ENCODE measurements at places on chromosomes 1 and 21.

DNA sequence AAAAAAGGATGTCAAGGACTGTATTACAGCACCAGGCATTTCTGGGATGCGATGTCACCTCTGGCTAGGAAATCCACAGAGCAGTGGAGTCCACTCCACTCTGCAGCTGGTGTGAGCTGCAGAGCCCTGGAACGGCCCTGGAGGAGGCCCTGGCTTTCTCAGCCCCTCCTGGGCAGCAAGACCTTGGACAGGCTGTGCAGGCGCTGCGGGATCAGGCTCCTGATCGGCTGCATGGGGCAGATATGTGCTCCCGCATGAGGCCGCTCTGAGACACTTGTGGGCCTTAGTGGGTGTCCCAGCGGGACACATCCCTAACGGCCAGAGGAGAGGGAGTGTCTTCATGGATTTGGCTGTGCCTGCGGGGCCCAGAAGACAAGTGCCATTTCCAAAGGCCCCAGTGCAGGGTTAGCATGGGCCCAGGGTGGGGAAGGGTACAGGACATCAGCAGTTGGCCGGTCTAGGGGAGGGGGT lies 6.2 kb downstream of the DNMT3L start:
- no peak for DNase-seq

GRCh38 chr1:227094249-227094966 lies 154.3 kb downstream of the COQ8A start:
- no peak for DNase-seq

DNA sequence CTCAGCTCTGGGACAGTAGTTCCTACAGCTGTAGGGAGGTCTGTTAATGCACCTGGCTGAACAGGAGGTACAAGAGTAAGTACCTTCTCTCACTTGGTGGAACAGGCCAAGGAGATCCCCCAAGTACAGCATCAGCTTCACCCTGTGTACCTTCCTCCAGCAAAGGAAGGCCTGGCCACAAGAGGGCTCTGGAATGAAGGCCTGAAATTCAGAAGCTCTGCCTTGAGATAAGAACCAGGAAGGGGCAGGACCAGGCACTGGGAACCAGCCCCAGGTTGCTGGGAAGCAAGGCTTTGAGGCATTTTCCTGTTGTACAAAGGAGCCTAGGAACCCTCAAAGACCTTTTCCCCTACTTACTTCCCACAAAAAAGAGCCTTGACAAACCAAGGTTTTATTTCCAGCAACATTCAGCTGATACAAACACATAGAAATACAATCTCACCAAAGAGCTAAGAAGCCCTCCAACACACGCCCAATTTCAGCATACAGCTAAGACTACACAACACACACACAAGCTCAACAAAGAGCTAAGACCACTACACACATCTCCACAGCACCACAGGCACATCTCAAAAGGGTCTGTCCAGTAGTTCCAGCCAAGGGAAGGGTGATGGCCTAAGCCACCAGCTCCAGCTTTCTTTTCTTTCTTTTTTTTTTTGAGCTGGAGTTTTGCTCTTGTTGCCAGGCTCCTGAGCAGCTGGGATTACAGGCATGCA lies 23.5 kb downstream of the F11R start:
- no peak for DNase-seq

GRCh38 chr1:155175927-155176371 lies 2.3 kb downstream of the TRIM46 start:
- DNase-seq, result peak; percentile 15

DNA sequence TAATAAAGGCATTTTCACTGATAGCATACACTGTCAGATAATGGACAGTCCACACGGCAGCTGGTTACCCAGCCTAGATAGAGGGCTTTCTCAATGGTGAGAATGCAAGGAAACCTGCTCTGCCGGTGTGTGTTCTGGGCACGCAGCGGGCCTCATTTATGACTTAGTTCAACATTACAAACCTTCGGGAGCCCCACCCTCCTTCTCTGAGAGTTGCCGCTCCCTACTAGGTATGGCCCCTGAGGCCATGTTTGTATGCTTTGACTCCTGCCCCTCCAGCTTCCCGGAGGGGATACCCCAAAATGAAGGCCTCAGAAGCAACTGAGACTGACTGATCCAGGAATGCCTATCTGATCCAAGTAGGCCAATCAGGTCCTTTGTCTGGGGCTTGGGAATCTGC lies 17.2 kb upstream of the FABP3 start:
- no peak for DNase-seq

- no peak for DNase-seq
These were observed 4.9 kb upstream of the C1orf185 start for GRCh38 chr1:51097171-51097570.

GRCh38 chr21:41945982-41946381 lies 7.8 kb downstream of the C2CD2 start:
- DNase-seq, result no peak

- DNase-seq, result no peak
These were observed 3.3 kb downstream of the ALDH9A1 start for GRCh38 chr1:165695031-165695430.

DNA sequence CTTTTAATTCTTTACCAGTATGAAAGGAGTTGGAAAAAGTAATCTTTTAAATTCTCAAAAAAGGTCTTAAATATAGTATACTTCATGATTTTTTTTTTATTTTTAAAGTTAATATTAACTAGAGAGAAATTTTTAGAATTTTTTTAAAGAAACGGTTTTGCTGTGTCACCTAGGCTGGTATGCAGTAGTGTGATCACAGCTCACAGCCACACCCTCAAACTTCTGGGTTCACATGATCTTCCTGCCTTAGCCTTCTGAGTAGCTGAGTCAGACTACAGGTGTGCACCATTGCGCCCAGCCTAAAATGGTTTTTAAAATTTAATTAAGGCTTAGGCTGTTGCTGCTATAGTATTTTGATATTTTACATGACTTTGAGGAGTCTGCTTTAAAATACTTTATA lies 52.4 kb downstream of the TLCD4 start:
- DNase-seq, result no peak

GRCh38 chr1:163834778-163835177 lies 513.0 kb downstream of the NUF2 start:
- DNase-seq, result no peak

DNA sequence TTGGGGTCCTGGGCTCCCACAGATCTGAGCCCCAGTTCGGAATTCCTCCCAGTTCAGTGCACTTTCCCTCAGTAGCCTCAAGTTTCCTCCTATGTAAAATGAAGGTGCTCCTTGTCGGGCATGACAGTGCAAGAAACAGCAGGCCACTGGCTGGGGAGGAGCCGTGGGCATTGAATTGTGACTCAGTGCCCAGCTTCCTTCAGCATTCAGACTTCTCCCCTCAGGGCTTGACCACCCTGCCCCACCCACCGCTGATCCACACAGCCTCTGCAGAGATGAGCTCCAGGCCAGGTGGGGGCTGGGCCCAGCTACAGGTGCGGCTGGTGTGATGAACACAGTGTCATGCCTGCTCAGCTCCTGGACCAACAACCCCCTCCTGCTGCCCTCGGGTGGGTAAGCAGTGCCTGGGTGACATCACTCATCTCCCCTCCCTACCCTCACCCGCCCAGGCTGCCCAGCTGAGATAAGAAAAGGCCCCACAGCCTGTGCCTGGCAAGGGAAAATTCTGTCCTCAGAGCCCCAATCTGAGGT lies 4.9 kb downstream of the MOB3C start:
- DNase-seq, result no peak

GRCh38 chr1:67589519-67590233 lies 95.3 kb upstream of the GADD45A start:
- DNase-seq, result no peak

DNA sequence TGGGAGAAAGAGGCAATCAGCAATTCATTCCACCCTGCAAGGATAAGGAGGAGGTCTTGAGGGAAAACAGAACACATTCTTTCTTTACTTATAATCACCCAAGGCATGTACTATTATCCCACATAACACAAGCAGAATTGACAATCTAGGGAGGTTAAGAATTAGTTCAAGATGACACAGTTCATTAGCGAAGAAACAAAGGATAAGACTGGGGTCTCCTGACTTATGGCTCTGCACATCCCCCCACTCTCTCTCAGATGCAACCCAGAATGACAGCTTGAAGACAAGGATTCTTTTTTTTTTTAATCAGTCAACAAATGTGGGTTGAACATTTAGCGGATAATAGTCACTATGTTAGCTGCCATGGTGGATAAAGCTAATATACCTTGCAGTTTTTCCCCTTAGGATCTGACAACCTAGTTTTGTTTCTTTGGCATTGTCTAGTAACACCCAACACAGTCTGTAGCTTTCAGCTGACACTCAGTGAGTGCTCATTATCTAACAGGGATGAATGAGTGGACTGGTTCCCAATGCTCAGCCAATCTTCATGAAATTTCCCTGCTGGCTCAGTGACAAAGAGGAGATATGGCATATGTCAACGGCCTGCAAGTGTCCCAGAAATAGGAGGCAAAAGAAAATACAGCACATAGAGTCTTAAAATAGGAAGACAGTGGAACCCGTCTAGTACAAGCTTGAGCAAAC lies 35.1 kb downstream of the RXRG start:
- no peak for DNase-seq

DNA sequence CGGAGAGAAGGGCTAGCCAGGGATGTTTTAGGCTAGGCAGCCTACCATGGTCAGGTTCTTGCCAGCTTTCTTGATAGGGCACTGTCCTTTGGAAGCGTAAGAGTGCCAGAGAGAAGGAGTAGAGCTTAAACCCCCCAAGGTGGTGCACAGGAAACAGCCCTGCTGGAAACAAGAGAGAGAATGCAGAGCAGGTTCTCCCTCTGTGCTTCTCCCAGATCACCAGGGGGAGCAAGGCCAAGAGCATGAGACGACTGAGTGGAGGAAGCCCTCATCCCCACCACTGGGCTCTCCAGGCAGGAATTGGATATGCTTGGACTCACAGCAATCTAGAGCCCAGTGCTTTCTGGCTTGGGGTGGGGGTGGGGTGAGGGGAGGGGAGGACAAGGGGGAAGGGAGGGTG lies 49.8 kb downstream of the ATP2B4 start:
- DNase-seq, result no peak

- no peak for DNase-seq
These were observed at the start of gene GPR161 for GRCh38 chr1:168136709-168137514. GPR161 (minus strand) TSS chr1:168136930; CDS start chr1:168104850, 32,080 bp downstream.

GRCh38 chr1:83901547-83902155 lies 97.3 kb downstream of the TTLL7 start:
- no peak for DNase-seq

DNA sequence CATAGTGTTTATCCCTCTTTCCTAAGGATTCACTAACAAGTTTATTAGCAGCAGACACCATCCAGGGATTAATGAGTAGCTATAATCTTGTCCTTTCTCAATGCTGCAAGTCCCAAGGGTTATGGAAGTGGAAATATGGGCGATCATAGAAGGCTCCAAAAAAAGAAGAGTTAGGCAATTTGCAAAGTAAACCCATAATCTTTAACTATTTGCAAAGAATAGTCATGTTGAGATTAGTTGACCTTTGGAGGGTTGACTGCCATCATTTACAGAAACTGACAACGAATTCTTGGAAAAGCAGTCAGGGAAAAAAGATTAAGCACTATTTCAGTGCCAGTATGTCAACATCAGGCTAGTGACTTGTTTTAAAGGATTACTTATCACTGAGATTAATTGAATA lies 169.9 kb downstream of the KCNT2 start:
- DNase-seq, result no peak

GRCh38 chr1:91929250-91929649 lies 20.0 kb upstream of the BRDT start:
- no peak for DNase-seq

DNA sequence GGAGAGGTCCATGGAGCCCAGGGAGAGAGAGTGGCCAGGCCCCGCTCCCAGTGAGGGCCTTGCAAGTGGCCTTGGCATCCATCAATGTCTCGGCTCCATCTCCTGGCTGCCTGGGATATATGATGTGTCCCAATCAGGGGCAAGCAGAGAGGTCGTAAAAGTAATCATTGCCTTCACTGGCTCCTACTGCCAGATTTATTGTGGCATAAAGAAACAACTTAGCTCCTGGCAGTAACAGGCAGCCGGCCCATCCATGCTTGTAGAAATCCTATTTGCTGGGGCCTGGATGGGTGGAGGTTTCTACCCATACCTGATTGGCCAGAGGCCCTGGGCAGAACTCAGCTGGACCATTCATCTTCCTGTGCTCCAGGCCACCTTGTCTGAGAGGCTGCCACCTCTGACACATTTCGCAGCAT lies 272.6 kb downstream of the MATN1 start:
- no peak for DNase-seq

DNA sequence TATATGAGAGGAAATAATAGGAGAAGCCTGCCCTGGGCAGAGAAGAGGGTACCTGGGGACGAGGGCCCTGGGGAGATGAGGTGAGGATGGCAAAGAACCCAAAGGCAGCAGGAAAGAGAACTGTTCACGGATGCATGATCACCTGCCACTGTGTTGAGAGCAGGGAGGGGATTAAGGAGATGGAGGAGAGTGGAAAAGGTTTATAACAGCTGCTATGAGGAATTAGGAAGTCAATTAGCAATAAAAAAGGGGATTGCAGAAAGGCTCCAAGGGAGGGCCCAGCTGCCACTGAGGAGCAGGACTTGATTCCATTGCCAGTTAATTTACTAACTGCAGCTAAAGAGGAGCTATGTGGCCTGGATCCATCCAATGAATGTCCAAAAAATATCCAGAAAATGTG lies 61.1 kb downstream of the GFI1 start:
- no peak for DNase-seq

- DNase-seq, result no peak
These were observed 105.5 kb downstream of the HLCS start for GRCh38 chr21:36860736-36861594.

DNA sequence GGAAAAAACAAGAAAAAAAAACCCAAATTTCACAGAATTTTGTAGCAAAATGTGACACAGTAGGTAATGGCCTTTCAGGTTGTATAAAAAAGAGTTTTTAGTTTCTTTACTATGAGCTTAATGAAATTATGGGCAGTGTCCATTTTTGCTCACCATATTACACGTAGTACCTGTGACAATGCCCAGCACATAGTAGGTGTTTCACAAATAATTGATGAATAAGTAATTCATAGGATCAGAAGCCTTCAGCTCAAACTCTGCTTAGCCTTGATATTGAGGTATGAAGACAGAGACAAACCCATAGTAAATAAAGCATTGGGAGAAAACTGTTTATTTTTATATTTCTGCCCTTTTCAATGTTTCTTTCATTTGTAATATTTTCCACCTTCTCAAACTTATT lies 97.2 kb downstream of the LHX9 start:
- no peak for DNase-seq

GRCh38 chr21:27633631-27634030 lies 666.7 kb upstream of the ADAMTS5 start:
- no peak for DNase-seq

- no peak for DNase-seq
These were observed 5.8 kb downstream of the PCNX2 start for GRCh38 chr1:233289676-233290075.

GRCh38 chr1:17061486-17061885 lies 7.7 kb upstream of the SDHB start:
- DNase-seq, result no peak

- peak; percentile 71 for DNase-seq
These were observed at the start of gene H6PD for GRCh38 chr1:9234223-9235095. H6PD (plus strand) TSS chr1:9234774; CDS start chr1:9244935, 10,161 bp downstream.

DNA sequence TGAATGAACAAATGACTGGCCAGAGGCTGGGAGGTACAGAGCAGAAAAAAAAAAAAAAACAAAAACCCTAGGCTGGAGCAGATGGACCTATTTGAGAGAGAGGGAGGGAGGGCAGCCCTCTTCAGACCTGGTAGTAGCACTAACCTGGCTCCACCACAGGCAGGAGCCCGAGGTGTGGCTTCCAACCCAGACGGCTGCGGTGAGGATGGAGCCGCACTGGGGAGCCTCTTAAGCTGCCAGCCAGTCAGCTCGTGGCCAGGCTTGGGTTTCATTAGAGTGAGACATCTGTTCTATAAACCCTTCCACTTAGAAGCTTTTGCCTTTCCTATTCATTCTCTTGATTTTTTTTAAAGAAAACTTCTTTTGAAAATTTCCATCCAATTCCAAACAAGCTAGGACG lies 16.8 kb downstream of the LGR6 start:
- no peak for DNase-seq

- DNase-seq, result no peak
These were observed 87.3 kb upstream of the CD53 start for GRCh38 chr1:110785612-110786011.

All from activated T-cell treated with anti-CD3 and anti-CD28 coated beads for 48 hours (primary cell).